ENCODE measurements at places on chromosomes 4 and X. TPM values are rescaled to one million over a fixed set of nuclear protein-coding genes. Genes with fewer than 3 reads are reported as not detected.

Gene DMD
- 25.8 TPM for total RNA-seq

Gene CLNK
- total RNA-seq, result not detected

- no peak overlapping the region for H3K27ac ChIP-seq
- DNase-seq, result no peak
- no peaks in the 10 kb centered on the region for H3K27me3 ChIP-seq
- no peaks in the 10 kb centered on the region for H3K36me3 ChIP-seq
- H3K4me1 ChIP-seq, result no peaks in the 10 kb centered on the region
These were observed 66.6 kb downstream of the EIF4E start for GRCh38 chr4:98862371-98862770.

Gene ARMCX1
- total RNA-seq, result 28.5 TPM

DNA sequence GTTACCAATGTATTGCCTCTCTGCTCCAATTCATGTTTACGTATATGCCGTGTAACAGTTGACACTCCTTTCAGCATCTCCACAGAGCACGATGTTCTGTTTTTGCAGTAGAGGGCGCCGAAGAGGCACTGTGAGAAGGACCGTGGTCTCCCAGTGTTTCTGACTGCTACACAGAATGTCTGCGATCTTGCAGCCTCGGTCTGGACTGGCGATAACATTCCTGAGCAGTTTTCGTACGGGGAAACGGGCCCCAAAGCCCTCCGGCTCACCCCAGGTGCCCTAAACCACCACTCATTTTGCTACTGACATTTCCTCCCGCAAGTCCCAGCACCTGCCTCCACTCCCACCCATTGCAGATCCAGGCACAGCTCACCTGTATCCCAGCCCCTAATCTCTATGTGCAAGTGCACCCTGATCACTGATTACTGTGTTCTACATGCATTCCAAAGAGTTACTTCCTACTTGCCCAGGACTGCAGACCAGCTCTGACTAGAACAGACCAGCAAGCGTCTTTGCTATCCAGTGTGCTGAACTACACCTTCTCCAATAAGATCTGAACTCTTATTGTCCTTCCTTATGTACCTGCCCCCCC lies 12.4 kb upstream of the NFXL1 start:
- no peak overlapping the region for H3K4me3 ChIP-seq
- H3K27me3 ChIP-seq, result no peaks in the 10 kb centered on the region

Gene FAM9B
- total RNA-seq, result not detected

DNA sequence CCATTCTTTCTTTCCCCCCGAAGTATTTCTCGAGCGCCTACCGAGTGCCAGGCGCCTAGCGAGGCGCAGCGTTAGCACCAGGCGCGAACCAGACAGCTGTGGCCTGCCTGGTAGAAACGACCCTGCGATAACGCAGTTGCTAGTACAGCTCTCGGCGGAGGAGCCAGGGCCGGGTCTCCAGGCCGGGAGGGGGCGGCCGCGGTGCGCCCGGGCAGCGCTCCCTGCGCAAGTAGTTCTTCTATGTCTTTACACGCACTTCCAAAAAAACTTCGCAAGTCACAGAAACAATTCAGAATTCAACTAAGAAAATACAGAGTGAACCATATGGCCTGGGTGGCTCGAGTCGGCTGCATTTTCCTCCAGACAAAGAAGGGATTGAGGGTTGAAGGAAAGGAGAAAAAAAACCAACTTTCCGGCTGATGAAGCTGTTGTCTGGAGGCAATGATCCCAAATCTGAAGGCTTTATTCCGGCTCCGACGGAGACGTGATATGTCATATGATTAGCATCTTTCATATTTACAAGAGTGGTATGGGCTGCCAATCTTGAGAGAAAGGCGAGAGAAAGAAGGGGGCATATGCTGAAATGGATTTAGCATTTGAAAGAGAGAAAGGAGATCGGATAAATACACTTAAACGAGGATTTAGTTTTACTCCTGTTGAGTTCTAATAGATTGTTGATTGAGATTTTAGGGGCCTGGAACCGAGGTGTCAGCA lies 7.2 kb upstream of the NEUROG2 start:
- H3K36me3 ChIP-seq, result no peaks in the 10 kb centered on the region
- no peak overlapping the region for H3K27ac ChIP-seq
- peak overlapping the region; percentile 31 for H3K4me3 ChIP-seq
- DNase-seq, result no peak
- peaks cover 16% of the 10 kb centered on the region for H3K4me1 ChIP-seq
- peaks cover 12% of the 10 kb centered on the region for H3K27me3 ChIP-seq

Gene ODAPH
- total RNA-seq, result not detected

DNA sequence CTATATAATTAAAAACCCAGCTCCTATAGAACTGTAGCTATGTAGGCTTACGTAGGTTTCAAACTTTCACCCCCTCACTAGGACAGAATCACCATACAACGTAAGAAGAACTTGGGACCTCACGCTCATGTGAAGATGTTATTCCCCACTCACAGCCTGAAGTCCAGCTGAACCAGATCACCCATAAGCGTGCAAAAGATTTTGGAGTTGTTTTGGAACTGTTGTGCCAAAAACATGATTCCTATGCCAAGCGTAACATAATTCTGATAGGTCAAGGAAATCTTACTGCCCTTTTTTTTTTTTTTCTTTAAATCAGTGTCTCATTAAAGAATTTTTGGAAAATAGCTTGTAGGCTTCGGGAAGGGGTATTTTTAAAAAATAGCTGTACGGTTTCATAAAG lies 57.0 kb downstream of the LCORL start:
- H3K36me3 ChIP-seq, result peaks cover 4% of the 10 kb centered on the region
- H3K27me3 ChIP-seq, result no peaks in the 10 kb centered on the region
- H3K27ac ChIP-seq, result no peak overlapping the region

GRCh38 chr4:91359041-91360031 lies 944.4 kb upstream of the GRID2 start:
- no peaks in the 10 kb centered on the region for H3K36me3 ChIP-seq
- no peak for DNase-seq
- H3K4me1 ChIP-seq, result no peaks in the 10 kb centered on the region
- H3K27ac ChIP-seq, result no peak overlapping the region
- no peaks in the 10 kb centered on the region for H3K27me3 ChIP-seq

DNA sequence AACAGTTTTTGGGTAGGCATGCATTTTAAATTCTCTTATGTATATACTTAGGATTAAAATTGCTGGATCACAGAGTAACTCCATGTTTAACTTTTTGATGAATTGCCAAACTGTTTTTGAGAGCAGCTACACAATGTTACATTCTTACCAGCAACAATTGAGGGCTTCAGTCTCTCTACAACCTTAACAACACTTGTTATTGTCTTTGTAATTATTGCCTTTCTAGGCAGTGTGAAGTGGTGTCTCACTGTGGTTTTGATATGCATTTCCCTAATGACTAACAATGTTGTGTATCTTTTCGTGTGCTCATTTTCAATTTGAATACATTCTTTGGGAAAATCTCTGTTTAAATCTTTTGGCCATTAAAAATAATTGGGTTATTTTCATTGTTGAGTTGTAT lies 17.3 kb upstream of the F11 start:
- H3K27ac ChIP-seq, result no peak overlapping the region
- DNase-seq, result no peak

Gene PLK4
- 6.6 TPM for total RNA-seq

Gene N4BP2
- 7.4 TPM for total RNA-seq
